Effector memory CD4-positive, alpha-beta T cell (primary cell): ENCODE measurements at places on chromosomes 5 and 9.

- DNase-seq, result no peak
Measured at GRCh38 chr5:137320056-137321045, 178.8 kb downstream of the SPOCK1 start.

- DNase-seq, result no peak
Measured at GRCh38 chr5:35665096-35665495, 47.4 kb downstream of the SPEF2 start.

DNA sequence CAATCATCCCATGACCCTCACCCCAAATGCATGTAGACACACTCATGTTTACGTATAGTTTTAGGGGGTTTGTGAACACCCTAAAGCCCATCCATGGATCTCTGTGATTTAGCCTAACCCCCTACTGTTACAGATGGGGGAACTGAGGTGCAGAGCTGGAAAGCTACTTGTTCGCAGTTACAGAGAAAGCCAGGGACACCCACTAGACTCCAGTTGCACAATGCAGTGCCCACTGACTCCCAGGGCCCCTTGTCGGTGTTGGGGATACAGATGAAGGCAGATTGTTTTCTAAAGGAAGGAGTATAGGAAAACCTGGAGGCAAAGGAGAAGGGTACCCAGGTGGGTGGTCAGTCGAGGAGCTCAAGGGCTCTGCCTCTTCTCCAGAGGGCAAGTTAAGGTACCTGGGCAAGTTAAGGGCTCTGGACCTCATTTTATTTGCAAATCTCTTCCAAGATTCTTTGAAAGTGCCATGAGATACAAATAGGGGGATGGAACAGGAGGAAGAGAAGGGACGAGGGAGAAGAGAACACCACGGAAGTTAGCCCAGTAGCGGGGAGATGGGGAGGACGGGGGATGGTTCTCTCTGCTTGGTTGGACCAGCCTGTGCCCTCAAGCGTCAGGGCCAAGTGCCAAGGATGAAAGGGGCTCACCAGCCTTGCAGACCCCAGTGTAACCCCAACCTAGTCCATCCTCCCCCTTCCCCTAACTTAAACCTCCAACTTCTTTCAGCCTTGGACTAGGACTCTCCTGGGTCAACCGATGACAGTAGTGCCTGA lies 958 bp downstream of the MYOZ3 start:
- DNase-seq, result no peak

GRCh38 chr9:125133403-125134329 lies 9.7 kb downstream of the SCAI start:
- no peak for DNase-seq

GRCh38 chr9:135531096-135531495 lies 9.9 kb downstream of the LCN1 start:
- DNase-seq, result no peak

DNA sequence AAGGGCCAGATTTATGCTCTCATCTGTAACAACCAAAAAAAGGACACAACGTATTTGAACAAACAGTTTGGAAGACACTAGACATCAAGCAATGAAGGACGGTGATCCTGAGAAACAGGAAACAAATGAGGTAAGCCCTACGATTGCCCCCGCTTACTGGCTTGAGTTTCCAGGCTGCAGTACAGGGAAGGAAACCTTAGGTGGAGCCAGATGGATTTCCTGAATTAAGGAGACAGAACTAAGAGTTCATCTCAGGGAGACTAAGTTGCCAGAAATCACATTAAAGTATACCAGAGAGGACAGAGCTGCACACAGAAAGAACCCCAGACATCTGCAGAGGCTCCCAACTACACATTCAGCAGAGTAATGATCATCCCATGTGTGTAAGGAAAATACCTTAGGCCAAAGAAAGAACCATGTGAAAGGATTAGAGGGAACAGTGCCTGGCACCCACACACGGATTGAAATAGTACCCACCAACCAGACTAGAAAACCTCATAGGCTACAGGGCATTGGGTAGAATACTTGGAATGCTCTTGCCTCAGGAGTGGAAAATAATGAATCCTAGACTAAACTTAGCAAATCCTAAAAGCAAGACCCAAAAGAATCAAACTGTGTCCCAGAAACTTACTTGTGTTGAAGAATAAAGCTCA lies 99.3 kb upstream of the NIPBL start:
- no peak for DNase-seq

- DNase-seq, result no peak
Measured at GRCh38 chr5:40428126-40428525, 251.6 kb upstream of the PTGER4 start.

GRCh38 chr9:135602789-135603481 lies 36.4 kb downstream of the GLT6D1 start:
- DNase-seq, result no peak
